Smooth muscle cell of bladder (primary cell): ENCODE measurements at places on chromosomes 7 and 10. TPM values are rescaled to one million over a fixed set of nuclear protein-coding genes. Genes with fewer than 3 reads are reported as not detected.

The CNNM2 gene
- 7.4 and 9.9 TPM in 2 replicates for total RNA-seq

The SSC4D gene
- total RNA-seq: 0.28 and 0.55 TPM in 2 replicates

The EIF3B gene
- 154 and 207 TPM in 2 replicates for total RNA-seq

The GPR15LG gene
- not detected in 2 replicates for total RNA-seq

The CPA2 gene
- total RNA-seq: not detected in 2 replicates

The NPFFR1 gene
- total RNA-seq: under 0.01 TPM in 1 of 2 replicates, not detected in the other

The HNRNPH3 gene
- total RNA-seq: 15.9 and 16.6 TPM in 2 replicates

The BAIAP2L1 gene
- 1.3 and 1.4 TPM in 2 replicates for total RNA-seq

The PRSS2 gene
- not detected in 2 replicates for total RNA-seq

The OR6B1 gene
- not detected in 2 replicates for total RNA-seq

The TRIL gene
- 0.71 and 1.3 TPM in 2 replicates for total RNA-seq

The CEP55 gene
- total RNA-seq: 3.8 TPM in 2 replicates

The SLC18A3 gene
- total RNA-seq: not detected in 2 replicates

The TRPV5 gene
- not detected in 2 replicates for total RNA-seq

The RPEL1 gene
- total RNA-seq: under 0.01 TPM in 1 of 2 replicates, not detected in the other

The STEAP2 gene
- total RNA-seq: 36.7 and 50.3 TPM in 2 replicates

The LRRC18 gene
- total RNA-seq: not detected in 2 replicates

The ZNF853 gene
- 0.57 and 1.8 TPM in 2 replicates for total RNA-seq

The PNLIP gene
- total RNA-seq: not detected in 2 replicates

The HOXA2 gene
- total RNA-seq: 0.18 and 0.28 TPM in 2 replicates

The EFCAB10 gene
- not detected in 2 replicates for total RNA-seq

The OR2A5 gene
- total RNA-seq: not detected in 2 replicates

The SCIN gene
- 0.43 and 3.3 TPM in 2 replicates for total RNA-seq

The MACC1 gene
- 0.92 and 1.4 TPM in 2 replicates for total RNA-seq

The VSTM2A gene
- not detected in 2 replicates for total RNA-seq

The C10orf95 gene
- 0.14 TPM in 1 of 2 replicates, not detected in the other for total RNA-seq

The SRPK2 gene
- total RNA-seq: 44.2 and 45.1 TPM in 2 replicates

The INHBA gene
- total RNA-seq: 30.6 and 38.9 TPM in 2 replicates

The NDUFA5 gene
- 34.0 and 35.4 TPM in 2 replicates for total RNA-seq

The AHCYL2 gene
- 6.3 and 8.1 TPM in 2 replicates for total RNA-seq

The CHCHD3 gene
- total RNA-seq: 79.8 and 97.8 TPM in 2 replicates
